CD8-positive, alpha-beta memory T cell (primary cell): ENCODE measurements at places on chromosomes 13 and 19. TPM values are rescaled to one million over a fixed set of nuclear protein-coding genes. Genes with fewer than 3 reads are reported as not detected.

The GPR12 gene
- total RNA-seq: not detected

The MEDAG gene
- total RNA-seq: not detected

The STOML3 gene
- not detected for total RNA-seq

The KLK14 gene
- 0.31 TPM for total RNA-seq

The CYP2F1 gene
- total RNA-seq: not detected

The UBXN6 gene
- 56.6 TPM for total RNA-seq

- no peak for DNase-seq
- no peaks in the 10 kb centered on the region for H3K4me1 ChIP-seq
- no peaks in the 10 kb centered on the region for H3K27me3 ChIP-seq
- H3K4me3 ChIP-seq: no peak within 1 kb of the TSS
Measured at GRCh38 chr13:93226623-93227279, at the start of gene GPC6. GPC6 (plus strand) TSS chr13:93226807.

- H3K27ac ChIP-seq: no peak overlapping the region
- H3K4me1 ChIP-seq: peaks cover 20% of the 10 kb centered on the region
- no peak overlapping the region for H3K4me3 ChIP-seq
- no peaks in the 10 kb centered on the region for H3K36me3 ChIP-seq
Measured at GRCh38 chr19:42150911-42151361, 18.7 kb upstream of the POU2F2 start.

GRCh38 chr19:47479701-47480503 lies 4.1 kb downstream of the KPTN start:
- no peaks in the 10 kb centered on the region for H3K27me3 ChIP-seq
- no peak for DNase-seq
- H3K27ac ChIP-seq: no peak overlapping the region

- DNase-seq: no peak
- H3K4me1 ChIP-seq: no peaks in the 10 kb centered on the region
- no peak overlapping the region for H3K27ac ChIP-seq
- H3K36me3 ChIP-seq: no peaks in the 10 kb centered on the region
- H3K4me3 ChIP-seq: no peak overlapping the region
Measured at GRCh38 chr13:97904059-97904458, 49.4 kb upstream of the IPO5 start.

GRCh38 chr13:114122591-114123211 lies 9.7 kb downstream of the RASA3 start:
- peaks cover 14% of the 10 kb centered on the region for H3K36me3 ChIP-seq
- H3K27me3 ChIP-seq: no peaks in the 10 kb centered on the region
- no peak overlapping the region for H3K27ac ChIP-seq
- peaks cover 88% of the 10 kb centered on the region for H3K4me1 ChIP-seq
- DNase-seq: no peak

GRCh38 chr13:38415233-38415632 lies 65.6 kb downstream of the UFM1 start:
- no peaks in the 10 kb centered on the region for H3K36me3 ChIP-seq
- H3K4me1 ChIP-seq: no peaks in the 10 kb centered on the region
- no peak overlapping the region for H3K27ac ChIP-seq
- no peaks in the 10 kb centered on the region for H3K27me3 ChIP-seq
- H3K4me3 ChIP-seq: no peak overlapping the region

GRCh38 chr13:40781717-40782116 lies 7.7 kb upstream of the SLC25A15 start:
- no peaks in the 10 kb centered on the region for H3K36me3 ChIP-seq
- no peak overlapping the region for H3K4me3 ChIP-seq
- no peak overlapping the region for H3K27ac ChIP-seq
- DNase-seq: no peak
- H3K27me3 ChIP-seq: no peaks in the 10 kb centered on the region

- H3K4me1 ChIP-seq: no peaks in the 10 kb centered on the region
- H3K36me3 ChIP-seq: no peaks in the 10 kb centered on the region
- H3K4me3 ChIP-seq: no peak overlapping the region
- no peak overlapping the region for H3K27ac ChIP-seq
- no peak for DNase-seq
- H3K27me3 ChIP-seq: no peaks in the 10 kb centered on the region
Measured at GRCh38 chr19:20667281-20667680, 5.9 kb upstream of the ZNF626 start.

DNA sequence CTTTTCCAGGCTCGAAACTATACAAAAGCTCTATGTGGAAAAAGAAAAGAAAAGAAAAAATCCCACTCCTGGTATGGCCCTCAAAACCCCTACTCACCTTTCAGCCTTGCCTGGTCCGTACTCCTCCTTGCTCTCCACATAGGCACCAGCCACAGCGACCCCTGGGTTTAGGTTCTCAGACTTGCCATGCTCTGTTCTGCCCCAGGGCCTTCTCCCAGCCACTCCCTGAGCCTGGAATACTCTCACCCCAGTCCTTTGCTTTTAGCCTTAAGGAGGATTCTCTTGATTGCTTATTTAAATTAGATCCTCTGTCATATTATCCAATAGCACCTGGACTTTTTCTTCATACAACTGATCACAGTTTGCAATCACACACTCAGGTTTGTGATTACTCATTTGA lies 522.5 kb downstream of the DIAPH3 start:
- H3K4me1 ChIP-seq: no peaks in the 10 kb centered on the region
- no peak overlapping the region for H3K27ac ChIP-seq
- no peaks in the 10 kb centered on the region for H3K27me3 ChIP-seq

- no peak overlapping the region for H3K27ac ChIP-seq
- no peak for DNase-seq
- H3K4me3 ChIP-seq: no peak overlapping the region
Measured at GRCh38 chr13:70027551-70027950, 80.1 kb upstream of the ATXN8OS start.

- no peaks in the 10 kb centered on the region for H3K4me1 ChIP-seq
- no peaks in the 10 kb centered on the region for H3K27me3 ChIP-seq
- no peak for DNase-seq
- H3K27ac ChIP-seq: no peak overlapping the region
Measured at GRCh38 chr13:40259899-40260298, 406.5 kb downstream of the FOXO1 start.

GRCh38 chr19:35285095-35285449 lies 2.7 kb downstream of the HAMP start:
- H3K4me3 ChIP-seq: no peak overlapping the region
- no peaks in the 10 kb centered on the region for H3K36me3 ChIP-seq
- H3K27ac ChIP-seq: no peak overlapping the region
- H3K4me1 ChIP-seq: no peaks in the 10 kb centered on the region
- DNase-seq: no peak

- no peak overlapping the region for H3K27ac ChIP-seq
- H3K4me1 ChIP-seq: no peaks in the 10 kb centered on the region
- no peak for DNase-seq
- no peaks in the 10 kb centered on the region for H3K27me3 ChIP-seq
Measured at GRCh38 chr13:107864543-107865317, 350.6 kb downstream of the LIG4 start.

- no peak overlapping the region for H3K27ac ChIP-seq
- H3K36me3 ChIP-seq: no peaks in the 10 kb centered on the region
- no peak for DNase-seq
- H3K4me1 ChIP-seq: no peaks in the 10 kb centered on the region
Measured at GRCh38 chr19:18762125-18763023, 28.7 kb downstream of the COMP start.

DNA sequence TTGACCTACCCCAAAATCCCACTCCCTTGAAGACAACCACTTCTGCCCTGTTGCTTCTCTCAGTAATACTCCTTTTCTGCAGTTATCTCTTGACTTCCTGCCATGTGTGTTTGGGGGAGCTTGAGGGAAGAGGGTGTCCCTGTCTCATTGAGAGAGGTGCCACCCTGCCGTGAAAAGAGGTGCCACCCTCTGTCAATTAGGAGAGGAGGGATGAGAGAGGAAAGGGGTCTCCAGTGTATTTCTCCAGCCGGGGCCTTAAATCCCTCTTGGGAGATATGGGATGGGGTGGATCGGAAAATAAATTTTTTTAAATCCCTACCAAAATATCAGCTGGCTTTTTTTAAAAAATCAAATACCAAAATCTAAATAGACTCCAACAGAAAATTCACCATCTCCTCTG lies 16.5 kb downstream of the PLD3 start:
- no peaks in the 10 kb centered on the region for H3K27me3 ChIP-seq
- no peak overlapping the region for H3K27ac ChIP-seq
- no peak for DNase-seq
- peaks cover 5% of the 10 kb centered on the region for H3K4me1 ChIP-seq

DNA sequence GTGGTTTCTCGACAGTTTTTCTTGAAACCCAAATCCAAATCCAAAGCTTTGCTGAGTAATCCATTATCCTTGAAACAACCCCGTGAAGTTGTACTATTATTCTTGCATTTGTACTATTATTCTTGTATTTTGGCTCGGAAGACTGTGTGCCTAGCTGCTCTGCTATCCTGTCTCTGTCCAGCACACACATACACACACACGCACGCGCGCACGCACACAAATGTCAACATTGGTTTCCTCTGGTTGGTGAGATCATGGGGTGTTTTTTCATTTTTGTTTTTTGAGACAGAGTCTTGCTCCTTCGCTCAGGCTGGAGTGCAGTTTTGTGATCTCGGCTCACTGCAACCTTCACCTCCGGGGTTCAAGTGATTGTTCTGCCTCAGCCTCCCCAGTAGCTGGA lies 14.9 kb upstream of the KLK4 start:
- peaks cover 7% of the 10 kb centered on the region for H3K27me3 ChIP-seq
- peaks cover 4% of the 10 kb centered on the region for H3K4me1 ChIP-seq
- H3K4me3 ChIP-seq: no peak overlapping the region

DNA sequence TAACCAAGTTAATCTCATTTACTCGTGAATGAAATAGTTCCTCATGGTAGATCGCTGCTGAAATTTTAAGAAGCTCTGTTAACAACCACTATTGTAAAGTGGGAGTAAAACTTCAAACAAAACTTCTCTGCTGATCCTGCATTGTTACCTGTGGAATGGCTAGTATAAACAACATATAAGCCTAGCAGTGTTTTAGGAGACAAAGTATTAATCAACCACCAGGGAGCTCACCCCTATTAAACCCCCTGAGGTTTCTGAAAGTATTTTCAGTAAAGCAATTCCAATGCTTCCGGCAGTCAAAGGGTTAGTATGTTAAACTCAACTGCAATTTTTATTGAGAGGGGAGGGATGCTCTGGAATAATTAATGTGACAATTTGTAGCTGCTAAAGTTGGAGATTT lies 30.0 kb upstream of the PCDH17 start:
- no peak overlapping the region for H3K4me3 ChIP-seq
- no peaks in the 10 kb centered on the region for H3K36me3 ChIP-seq
- no peaks in the 10 kb centered on the region for H3K27me3 ChIP-seq
- H3K27ac ChIP-seq: no peak overlapping the region
- no peaks in the 10 kb centered on the region for H3K4me1 ChIP-seq
- no peak for DNase-seq

DNA sequence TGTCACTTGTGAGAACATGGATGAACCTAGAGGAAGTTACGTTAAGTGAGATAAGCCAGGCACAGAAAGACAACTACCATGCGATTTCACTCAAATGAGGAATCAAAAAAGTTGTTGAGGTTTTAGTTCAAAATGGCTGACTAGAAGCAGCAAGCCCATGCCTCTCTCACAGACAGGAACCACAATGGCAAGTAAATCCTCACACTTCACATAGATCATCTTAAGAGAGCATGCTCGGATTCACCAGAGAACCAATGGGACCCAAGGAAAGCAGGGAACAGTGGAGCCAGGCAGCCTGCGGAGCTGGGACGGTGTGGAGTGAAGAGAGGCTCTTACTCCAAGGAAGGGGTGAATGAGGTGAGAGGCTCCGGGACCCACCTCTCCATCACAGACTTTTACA lies 581.0 kb downstream of the UQCRFS1 start:
- H3K4me3 ChIP-seq: no peak overlapping the region
- no peak for DNase-seq
- peaks cover 7% of the 10 kb centered on the region for H3K4me1 ChIP-seq
- H3K27me3 ChIP-seq: no peaks in the 10 kb centered on the region
- no peaks in the 10 kb centered on the region for H3K36me3 ChIP-seq

DNA sequence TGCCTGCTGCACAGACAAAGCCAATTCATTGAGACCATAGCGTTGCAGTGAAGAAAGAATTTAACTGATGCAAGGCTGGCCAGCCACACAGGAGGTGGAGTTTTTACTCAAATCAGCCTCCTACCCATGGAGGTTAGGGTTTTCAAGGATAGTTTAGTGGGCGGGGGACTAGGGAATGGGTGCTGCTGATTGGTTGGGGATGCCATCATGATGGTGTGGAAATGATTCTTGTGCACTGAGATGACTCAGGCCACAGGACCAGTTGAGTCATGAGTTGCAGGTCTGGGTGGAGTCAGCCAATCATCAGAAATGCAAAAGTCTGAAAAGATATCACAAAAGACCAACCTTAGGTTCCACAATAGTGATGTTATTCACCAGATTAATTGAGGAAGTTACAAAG lies 359.6 kb downstream of the FOXO1 start:
- no peaks in the 10 kb centered on the region for H3K27me3 ChIP-seq
- DNase-seq: no peak
- no peaks in the 10 kb centered on the region for H3K4me1 ChIP-seq
- no peak overlapping the region for H3K27ac ChIP-seq
- H3K4me3 ChIP-seq: no peak overlapping the region

- H3K27ac ChIP-seq: no peak overlapping the region
- H3K27me3 ChIP-seq: no peaks in the 10 kb centered on the region
- no peak overlapping the region for H3K4me3 ChIP-seq
- DNase-seq: no peak
- no peaks in the 10 kb centered on the region for H3K4me1 ChIP-seq
Measured at GRCh38 chr13:72953391-72953965, 105.3 kb upstream of the KLF5 start.

DNA sequence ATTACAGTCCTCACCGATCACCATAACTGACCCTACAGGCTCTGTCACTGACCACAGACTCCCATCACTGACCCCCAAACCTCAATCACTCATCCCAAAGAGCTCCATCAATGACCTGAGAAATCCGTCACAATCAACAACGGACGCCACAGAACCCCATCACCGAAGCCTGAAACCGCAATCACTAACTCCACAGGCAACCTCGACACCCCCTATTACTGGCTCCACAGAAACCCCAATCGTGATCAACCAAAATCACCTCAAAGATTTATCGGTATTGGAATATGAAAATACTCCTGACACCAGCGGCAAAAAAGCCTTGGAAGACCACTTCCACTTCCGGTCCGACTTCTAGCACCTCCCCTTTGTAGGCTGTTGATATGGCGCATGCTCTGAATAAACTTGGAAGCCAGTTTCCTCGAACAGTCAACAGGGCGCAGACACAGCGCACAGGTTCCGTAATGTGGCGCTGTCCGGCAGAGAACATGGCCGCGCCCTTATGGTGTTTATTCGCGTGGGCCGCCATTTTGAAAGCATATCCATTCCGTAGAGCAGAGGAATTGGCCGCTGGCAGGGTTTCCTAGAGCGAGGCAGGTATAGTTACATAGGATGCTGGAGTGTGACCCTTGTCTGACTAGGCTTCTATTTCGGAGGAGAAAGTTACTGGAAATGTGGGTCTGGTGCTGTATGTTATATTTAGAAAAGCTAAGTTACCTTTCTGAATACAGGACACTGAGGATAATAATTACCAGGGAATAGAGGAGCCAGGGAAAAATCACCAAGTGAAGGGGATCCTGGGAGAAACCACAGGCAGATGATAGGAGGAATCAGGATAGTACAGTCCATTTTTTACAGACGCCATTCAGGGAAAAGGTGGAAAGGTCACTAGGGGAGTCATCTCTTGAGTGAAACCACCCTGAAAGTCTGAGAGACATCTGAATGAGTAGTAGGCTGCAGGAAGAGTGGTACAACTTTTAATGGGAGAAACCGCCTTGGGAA lies at the start of gene ZNF585A:
ZNF585A (minus strand) TSS at position 328 of the 999 bp plus-strand sequence. CDS start 2,785 bp downstream, outside the sequence.
- H3K36me3 ChIP-seq: peaks cover 11% of the 10 kb centered on the region
- H3K4me1 ChIP-seq: peaks cover 10% of the 10 kb centered on the region
- H3K27me3 ChIP-seq: no peaks in the 10 kb centered on the region
- peak; percentile 84 for DNase-seq

- no peaks in the 10 kb centered on the region for H3K4me1 ChIP-seq
- no peak overlapping the region for H3K4me3 ChIP-seq
- H3K27me3 ChIP-seq: no peaks in the 10 kb centered on the region
- no peak overlapping the region for H3K27ac ChIP-seq
Measured at GRCh38 chr13:107461751-107462150, 753.6 kb downstream of the LIG4 start.
